ENCODE measurements at places on chromosomes 2 and 18. TPM values are rescaled to one million over a fixed set of nuclear protein-coding genes. Genes with fewer than 3 reads are reported as not detected.

GRCh38 chr2:43021791-43022509 lies 204.5 kb downstream of the ZFP36L2 start:
- DNase-seq, result no peak

- no peak for DNase-seq
Observed at GRCh38 chr2:170206246-170206645, 28.3 kb downstream of the MYO3B start.

GRCh38 chr2:173090973-173091660 lies 15.5 kb downstream of the MAP3K20 start:
- no peak for DNase-seq

DNA sequence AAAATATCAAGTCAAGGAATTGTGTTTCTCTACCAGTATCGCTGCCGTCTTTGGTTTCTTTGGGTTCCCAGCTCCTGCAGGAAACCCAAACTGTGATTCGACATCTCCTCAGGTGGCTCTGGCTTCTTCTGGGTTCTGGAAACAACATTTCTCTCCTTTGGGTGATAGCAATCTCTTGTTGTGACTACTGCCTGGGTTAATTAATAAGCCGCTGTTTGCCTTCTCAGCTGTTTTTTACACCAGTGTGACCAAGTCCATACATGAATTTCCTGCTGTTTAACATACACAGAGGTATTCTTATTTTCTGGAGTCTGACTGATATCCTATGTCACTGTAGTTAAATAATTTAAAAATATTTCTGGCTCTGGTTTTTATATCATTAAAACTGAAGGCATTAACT lies 112.5 kb upstream of the DCC start:
- DNase-seq, result no peak

- no peak for DNase-seq
Observed at GRCh38 chr2:111642586-111643327, 241.2 kb downstream of the ANAPC1 start.

DNA sequence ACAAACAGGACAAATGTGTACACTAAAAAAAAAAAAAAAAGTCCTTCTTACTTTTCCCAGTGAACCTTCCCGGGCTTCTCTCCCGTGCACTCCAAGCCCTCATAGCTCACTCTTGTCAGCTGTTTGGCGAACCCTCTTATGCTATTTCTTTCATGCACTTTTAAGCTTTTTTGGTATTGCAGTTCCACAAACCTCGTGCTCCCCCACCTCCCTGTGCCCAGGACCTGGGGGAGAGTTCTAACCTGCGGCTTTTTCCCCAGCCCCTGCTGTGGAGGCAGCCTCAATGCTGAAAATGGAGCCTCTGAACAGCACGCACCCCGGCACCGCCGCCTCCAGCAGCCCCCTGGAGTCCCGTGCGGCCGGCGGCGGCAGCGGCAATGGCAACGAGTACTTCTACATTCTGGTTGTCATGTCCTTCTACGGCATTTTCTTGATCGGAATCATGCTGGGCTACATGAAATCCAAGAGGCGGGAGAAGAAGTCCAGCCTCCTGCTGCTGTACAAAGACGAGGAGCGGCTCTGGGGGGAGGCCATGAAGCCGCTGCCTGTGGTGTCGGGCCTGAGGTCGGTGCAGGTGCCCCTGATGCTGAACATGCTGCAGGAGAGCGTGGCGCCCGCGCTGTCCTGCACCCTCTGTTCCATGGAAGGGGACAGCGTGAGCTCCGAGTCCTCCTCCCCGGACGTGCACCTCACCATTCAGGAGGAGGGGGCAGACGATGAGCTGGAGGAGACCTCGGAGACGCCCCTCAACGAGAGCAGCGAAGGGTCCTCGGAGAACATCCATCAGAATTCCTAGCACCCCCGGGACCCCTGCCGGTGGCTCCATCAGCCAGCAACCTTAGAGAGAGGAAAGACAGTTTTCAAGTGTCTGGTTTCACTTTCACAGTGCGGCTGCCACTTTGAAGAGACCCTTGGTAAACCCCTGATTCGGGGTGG lies 826 bp downstream of the KCNE4 start:
- DNase-seq, result no peak

- DNase-seq, result peak; percentile 45
Observed at GRCh38 chr18:7291046-7291445, 60.2 kb downstream of the LRRC30 start.

DNA sequence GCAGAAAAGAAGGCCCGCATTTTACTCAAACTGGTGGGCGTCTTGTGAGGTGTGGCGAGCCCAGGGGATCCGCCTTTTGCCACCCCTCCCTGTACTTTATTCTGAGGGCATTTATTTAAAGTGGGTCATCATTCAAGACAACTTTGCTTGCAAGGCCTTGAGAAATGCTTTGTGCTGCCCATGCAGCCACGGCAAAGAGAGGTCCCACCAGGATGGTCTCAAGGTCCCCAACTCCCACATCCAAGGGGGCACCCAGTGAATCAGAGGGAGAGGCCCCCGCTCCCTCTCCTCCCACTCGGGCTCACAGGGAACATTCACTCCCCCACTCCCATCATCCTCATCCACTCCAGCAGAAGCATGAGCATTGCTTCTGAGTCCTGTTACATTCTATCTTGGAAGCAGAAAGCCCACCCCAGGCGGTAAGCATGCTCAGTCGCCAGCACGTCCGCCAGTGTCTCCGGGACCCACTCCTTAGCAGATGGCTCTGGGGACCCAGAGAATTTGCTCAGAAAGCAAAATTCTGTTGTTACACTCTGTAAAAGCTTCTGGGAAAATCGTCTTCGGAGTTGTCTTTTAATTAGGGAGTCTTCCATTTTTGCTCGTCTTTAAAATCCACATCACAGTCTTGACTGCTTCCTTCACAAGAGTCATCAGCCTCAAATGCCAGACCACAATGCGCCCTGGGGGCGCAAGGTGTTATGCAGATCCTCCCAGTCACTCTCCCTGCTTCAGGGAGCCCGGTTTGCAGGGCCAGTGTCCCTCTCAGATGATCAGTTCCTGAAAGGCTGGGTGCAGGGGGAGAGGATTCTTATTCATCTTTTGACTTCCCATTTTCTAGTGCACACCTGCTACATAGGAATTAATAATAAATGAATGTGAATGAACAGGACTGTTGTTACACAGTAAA lies 99.4 kb upstream of the NCK2 start:
- no peak for DNase-seq

The CTAGE1 gene
- not detected for polyA plus RNA-seq
